ENCODE measurements at places on chromosomes 7 and 10.

- DNase-seq, result no peak
These were observed 30.0 kb downstream of the MAT1A start for GRCh38 chr10:80259405-80259871.

GRCh38 chr10:101832325-101832771 lies 11.3 kb downstream of the KCNIP2 start:
- no peak for DNase-seq

- DNase-seq, result no peak
These were observed 3.7 kb downstream of the TMEM225B start for GRCh38 chr7:99601656-99602310.

- DNase-seq, result no peak
These were observed 2.1 kb downstream of the KIF5B start for GRCh38 chr10:32054094-32054493.

All from stimulated activated CD4-positive, alpha-beta T cell treated with anti-CD3 and anti-CD28 coated beads, Interleukin-2, amount 100 ng/mL, for 24 hours (primary cell).